ENCODE measurements at places on chromosomes 12 and 14. TPM values are rescaled to one million over a fixed set of nuclear protein-coding genes. Genes with fewer than 3 reads are reported as not detected.

Gene IL23A
- total RNA-seq = not detected

Gene ACOT6
- total RNA-seq = not detected

Gene ASPG
- not detected for total RNA-seq

Gene KITLG
- 1.9 TPM for total RNA-seq

Gene GRIP1
- total RNA-seq = 9.1 TPM

Gene DLGAP5
- 11.5 TPM for total RNA-seq

GRCh38 chr12:52837413-52837741 lies 3.3 kb upstream of the KRT79 start:
- no peak for DNase-seq

DNA sequence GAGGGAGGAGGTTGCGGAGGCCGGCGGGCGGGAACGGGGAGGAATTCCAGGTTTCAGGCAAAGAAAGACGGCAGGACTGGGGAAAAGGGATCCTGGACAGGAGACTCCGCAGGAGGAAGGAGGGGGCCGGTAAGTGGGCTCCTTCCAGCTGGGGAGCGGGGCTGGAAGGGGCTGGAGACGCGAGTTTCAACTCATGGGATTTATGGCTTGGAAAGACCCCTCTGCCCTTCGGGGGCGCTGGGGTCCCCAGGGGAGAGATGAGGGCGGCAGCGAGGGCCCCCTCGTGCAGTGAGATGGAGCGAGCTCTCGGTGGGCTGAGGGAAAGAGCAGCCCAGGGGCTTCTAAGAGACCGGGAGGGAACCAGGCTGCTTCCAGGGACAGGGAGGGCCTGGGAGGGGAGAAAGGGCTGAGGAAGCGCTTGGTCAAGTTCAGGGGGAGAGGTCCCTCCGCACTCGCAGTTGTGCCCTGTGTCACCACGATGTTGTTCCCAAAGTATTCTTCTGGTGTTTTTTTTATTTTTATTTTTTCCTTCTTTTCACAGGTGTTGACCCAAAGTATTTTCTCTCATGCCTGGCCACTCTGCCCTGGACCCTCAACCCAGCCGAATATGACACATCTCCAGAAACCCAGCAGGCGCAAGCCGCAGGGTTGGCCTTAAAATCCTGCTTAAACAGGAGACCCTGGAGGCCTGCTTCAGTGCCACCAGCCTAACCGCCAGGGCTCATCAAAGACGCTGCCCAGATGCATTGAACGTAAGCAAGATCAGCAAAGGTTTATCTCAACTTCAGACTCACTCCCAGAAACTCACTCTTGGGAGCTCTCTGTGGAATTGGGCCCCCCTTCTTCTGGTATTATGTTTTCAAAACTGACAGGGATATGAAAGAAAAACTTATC lies 16.1 kb downstream of the TNFAIP2 start:
- DNase-seq = no peak

DNA sequence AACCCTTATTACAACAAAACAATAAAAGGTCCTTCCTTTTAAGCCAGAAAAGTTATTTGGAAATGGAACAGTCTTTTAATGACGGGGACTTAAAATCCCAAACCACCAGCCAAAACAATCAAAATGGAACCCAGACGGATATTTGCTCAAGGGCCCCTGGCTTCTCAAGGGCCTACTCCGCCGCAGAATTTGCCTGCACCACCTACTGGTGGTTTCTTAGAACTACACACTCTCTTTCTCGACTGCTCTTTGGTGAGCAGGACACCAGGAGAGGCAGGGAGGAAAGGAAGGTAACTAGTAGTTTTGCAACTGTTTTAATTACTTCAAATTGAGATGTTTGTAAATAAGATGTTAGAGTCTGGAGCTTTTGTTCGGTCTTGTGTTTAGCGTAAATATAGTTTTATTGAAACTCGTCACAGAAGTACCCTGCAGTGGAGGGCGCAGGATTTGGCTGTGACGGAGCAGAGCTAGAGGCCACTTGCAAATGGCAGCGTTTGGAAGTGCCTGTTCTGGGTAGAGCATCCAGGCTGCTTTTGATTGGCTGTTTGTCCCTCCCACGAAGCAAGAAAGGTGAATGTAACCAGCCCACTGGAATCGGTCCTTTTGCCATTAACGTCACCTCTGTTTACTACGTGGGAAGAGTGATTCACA lies 238.5 kb downstream of the CACNA1C start:
- DNase-seq = no peak

DNA sequence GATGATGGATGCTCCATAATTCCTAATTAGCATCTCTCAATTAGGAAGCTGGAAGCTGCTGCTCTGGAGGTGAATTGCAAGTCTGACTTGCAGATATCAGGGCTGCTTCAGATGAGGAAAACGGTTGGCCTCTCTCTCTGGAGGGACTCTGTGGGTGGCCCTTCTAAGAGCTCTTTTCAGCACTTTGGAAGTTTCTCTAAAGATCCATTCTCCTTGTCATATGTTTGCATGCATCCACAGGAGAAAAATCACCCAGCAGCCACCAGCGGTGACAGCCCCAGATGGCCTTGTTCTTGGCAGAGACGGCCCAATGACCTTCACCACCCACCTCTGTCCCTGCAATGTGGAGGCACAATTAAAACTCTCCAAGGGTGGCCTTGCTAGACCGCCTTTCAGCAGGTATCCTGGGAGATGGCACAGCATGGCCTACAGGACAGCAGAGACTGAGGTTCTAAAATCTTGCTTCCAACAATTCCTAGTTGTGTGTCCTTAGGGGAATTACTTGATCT lies 42.3 kb downstream of the KSR2 start:
- DNase-seq = peak; percentile 25

GRCh38 chr12:114209861-114210260 lies 196.1 kb downstream of the TBX5 start:
- DNase-seq = no peak

DNA sequence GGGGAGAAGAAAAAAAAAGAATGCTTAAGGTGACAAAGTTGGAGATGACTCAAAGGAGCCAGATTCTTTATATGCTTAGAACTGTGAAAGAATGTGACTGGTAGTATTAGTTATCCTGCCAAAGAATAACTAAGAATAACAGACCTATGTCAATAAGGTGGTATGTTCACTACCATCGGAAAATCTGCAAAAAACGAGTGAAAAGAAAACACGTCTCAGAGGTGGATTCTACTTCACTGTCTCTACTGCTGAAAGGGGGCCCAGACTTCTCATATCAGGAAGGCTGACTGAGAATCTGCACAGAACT lies 64.7 kb downstream of the IPO8 start:
- DNase-seq = no peak

GRCh38 chr12:27199638-27200300 lies 44.3 kb upstream of the STK38L start:
- no peak for DNase-seq

DNA sequence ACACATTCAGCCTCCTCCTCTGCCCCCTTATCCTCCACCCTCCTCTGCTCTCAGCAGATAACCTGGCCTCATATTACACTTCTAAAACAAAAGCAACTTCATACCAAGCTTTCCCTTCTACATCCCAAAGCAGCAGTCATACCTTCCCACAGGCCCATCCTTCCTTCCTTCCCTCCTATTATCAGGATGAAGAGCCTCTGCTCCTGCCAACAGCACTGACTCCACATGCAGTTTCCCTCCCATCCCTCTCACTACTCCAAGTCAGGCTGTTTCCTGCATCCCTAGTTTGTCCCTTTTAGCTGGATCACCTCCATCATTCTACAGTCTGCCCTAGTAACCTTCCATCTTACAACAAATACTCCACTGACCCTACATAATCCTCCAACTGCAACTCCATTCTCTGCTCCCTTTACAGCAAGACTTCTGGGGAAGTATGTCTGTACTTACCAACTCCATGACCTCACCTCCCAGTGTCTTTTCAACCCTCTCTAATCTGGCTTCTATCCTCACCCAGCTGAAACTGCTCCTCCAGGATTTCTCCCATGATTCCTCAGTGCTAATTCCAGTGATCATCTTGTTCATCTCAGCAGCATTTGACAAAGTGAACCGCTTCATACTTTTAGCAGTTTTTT lies 4.9 kb upstream of the YEATS4 start:
- no peak for DNase-seq

- DNase-seq = no peak
Measured at GRCh38 chr12:5123921-5124320, 80.2 kb downstream of the KCNA5 start.

DNA sequence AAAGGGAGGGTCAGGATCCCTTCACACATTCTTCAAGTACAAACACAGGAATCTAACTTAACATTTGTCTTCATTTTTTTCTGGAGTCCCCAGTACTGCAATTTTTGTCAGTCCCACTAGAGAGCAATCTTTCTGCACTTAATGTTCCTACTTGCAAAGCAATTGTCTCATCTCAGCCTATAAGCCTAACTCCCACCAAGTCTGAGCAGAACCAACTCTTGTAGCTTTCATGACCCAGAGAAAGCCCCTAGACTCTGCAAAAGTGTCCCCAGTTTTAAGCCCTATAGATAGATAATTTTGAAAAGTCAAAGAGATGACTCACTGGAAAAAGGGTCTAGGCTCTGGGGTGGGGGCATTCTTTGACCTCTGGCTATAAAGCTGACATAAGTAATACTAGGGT lies 1.8 kb upstream of the ZBTB39 start:
- no peak for DNase-seq

DNA sequence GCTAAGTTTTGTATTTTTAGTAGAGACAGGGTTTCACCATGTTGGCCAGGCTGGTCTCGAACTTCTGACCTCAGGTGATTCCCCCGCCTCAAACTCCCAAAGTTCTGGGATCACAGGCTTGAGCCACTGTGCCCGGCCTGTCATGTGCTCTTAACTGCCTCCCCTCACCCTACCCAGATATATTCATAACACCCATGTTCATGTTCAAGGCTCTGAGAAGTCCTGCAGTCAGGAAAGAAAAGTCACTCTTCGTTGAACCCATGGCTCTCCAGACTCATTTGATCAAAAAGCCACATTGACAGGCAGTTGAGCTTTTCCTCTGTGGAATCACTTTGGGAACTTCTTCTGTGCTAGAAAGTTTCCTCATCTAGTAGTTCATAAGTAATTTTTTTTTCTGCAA lies 545.5 kb upstream of the TBX3 start:
- DNase-seq = no peak

GRCh38 chr14:54221432-54221803 lies 175.4 kb upstream of the CDKN3 start:
- no peak for DNase-seq

- no peak for DNase-seq
Measured at GRCh38 chr12:131851741-131852550, 23.8 kb downstream of the MMP17 start.

DNA sequence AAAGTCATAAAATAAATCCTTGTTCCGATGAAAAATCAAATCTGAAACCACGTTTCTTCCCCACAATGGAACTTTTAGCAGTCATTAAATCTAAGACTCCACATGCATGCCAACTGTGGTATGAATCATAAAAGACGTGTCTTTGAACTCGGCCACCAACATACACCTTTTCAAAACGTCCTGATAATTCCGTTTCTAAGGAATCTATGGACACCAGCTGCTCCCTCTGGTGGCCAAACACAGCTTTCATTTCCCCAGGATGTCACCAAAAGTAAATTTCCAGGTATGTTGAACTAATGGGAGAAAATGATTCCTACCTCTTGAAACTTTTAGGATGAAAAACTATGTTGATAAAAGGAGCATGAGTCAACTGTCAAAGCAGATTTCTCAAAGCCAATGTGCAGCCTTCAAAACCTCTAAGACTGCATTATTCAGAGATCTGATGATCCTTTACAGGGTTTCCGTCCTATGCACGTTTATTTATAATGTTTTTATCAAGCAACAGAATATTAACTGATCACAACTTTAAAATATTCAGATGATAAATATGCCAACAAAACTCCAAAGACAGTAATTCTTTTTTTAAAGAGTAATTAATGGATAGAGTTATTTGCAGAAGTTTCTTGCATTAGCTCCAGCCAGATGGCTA lies 96.2 kb downstream of the CIT start:
- DNase-seq = no peak

Measured in osteocyte (in vitro differentiated cells).